Occipital lobe (tissue), 3 donors: ENCODE measurements at places on chromosomes 5 and 9. TPM values are rescaled to one million over a fixed set of nuclear protein-coding genes. Genes with fewer than 3 reads are reported as not detected.

DNA sequence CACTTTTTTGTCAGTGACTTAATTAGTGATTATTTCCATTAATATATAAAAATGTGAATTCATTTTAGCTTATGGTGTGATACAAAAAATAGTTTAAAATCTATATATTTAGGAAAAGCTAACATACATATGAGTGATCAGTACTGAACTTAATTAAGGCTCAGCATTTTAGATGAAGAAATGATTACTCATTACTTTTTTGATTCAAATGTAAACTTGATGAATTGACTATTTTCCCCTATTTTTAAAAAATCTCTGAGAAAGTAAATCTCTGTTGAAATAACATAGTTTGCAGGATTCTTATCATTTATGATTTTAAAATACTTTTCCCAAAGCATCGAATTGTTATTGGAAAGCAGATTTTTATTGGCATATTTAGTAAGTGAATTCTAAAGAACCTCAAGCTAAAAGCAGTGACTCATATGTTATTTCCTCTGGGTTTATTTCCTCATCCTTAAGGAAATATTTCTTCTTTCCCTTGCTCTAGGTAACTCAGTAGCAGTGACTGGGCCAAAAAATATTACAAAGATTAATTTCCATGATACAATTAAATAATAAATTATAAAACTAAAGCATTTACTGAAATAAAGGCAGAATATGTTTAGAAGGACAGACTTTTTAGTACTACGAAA, 290.6 kb downstream of the FER start:
- DNase-seq, result no peak

DNA sequence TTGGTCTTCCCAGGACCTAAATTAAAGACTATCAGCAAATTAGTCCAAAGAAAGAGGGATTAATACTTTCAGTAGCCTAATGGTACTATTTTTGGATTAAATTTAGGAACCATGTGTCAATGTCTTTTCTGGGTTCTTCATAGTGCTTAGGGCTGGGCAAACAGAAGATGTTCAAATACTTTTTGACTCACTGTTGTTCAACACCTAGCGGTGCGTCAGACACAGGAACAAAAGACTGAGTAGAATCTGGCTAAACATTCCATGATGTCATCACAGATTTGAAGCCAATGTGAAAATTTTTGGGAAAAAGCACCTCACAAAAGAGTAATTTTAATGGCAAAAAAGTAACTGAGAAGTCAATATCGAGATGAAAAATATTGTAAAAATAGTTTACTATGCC, 544.4 kb downstream of the EFNA5 start:
- no peak for DNase-seq

DNA sequence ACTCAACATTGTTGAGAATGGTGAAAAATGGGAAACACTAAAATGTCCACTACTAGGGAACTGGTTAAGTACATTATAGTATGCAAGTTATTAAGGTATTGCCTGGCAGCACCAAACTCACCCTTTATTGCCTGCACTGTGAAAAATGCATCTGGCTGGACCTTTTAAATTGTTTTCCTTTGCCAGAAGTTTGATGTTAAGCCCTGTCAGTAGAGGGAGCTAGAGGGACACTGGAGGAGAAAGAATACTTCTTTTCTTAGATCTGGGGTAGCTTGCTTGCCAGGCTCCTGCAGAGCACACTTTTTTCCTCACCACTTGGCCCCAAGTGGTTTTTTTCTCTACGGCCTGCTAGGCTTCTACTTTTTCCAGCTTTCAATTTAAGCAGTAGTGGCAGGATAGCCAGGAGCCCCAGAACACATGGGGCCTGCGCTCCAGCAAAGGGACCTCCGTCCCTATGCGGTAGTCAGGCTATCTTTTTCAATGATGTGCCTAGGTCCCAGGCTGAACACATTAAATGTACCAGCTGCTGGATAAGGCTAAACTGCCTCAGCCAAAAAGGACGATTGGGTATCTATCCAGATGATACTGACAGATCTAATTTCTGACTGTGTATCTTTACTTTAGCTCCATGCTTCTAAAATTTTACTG, 8.0 kb upstream of the HABP4 start:
- no peak for DNase-seq

DNA sequence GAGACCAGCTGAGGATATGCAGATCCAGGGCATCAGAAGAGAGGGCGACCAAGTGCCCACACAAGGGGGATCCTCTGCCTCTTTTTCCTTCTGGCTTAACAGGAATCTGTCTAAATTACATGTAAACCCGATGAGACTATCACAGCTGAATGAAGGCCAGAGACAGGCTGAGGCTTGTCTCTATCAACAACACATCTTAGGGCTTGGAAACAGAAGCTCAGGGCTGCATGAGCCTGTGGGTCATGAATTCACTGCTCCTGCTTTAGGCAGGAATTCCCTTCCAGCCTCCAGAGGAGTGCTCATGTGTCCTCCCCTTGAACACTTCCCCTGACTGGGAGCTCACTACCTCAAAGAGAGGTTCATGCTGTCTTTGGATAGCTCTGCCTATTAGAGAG, 106.1 kb upstream of the PHYKPL start:
- DNase-seq, result no peak

The CNTFR gene
- 14.0 TPM for total RNA-seq

DNA sequence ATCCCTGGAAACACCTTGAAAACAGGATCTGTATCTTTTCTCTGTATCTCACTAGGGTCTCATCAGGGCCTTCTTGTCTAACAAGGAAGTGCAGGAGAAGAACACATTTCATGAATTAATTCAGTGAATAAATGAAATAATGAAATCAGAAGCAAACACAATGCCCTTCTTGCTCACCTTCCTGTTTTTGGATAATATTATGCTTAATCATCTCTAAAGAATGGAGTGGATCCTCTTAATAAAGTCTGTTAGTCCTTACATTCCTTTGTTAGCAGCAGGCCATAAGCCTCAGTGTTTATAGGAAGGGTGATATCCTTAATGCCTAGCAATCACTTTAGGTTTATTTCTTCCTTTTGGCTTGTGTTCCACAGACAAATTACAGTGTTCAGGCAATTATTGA, 837.1 kb upstream of the SEMA6A start:
- no peak for DNase-seq

The F12 gene
- 3.9 TPM for total RNA-seq

- no peak for DNase-seq
These were observed 46.4 kb upstream of the PRRC2B start for GRCh38 chr9:131347376-131348020.

The ADGRD2 gene
- not detected for total RNA-seq

The DMRT2 gene
- 0.16 TPM for total RNA-seq

The PITX1 gene
- not detected for total RNA-seq

The RNF183 gene
- not detected for total RNA-seq

The OTULINL gene
- total RNA-seq, result 32.6 TPM

- DNase-seq, result no peak
These were observed 49.7 kb downstream of the BASP1 start for GRCh38 chr5:17267106-17267505.

GRCh38 chr5:73718762-73719161, 92.8 kb downstream of the ARHGEF28 start:
- no peak for DNase-seq

DNA sequence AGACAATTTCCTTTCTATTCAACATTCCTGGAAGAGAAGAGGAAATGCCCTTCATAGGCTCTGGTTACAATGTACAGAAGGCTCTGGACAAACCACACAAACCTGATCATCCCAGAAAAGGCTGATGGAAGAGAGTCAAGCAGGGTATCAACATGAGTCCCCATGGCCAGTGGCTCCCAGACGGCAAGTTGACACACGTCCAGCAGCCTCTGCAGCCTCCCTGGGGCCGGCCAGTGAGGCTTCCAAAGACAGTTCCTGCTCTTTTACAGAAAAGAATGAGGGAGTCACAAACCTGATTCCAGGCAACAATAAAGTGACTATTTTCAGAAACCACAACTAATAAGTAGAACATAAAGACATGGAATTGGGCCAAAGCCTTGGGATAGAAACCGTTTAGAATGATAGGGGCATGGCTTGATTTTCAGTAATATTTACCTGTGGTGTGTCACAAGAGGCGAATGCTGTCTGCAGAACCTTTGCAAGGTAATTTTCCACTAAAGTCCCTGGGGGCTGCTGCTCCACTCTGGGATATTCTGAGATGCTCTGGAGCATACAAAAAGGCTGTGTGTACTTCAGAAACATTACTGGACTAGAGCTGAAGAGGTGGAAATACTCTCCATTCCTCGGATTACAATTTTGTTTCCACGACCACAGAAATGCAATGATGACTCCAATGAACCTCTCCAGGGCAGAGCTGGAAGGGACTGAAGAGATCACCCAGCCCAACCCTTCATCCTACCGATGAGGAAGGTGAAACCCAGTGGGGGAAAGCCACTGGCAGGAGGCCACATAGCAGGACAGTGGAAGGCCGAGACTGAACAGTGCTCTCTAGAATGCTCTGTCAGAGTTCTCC, 10.4 kb downstream of the MED27 start:
- no peak for DNase-seq

The SPOUT1 gene
- 14.2 TPM for total RNA-seq

The SMIM33 gene
- total RNA-seq, result not detected

The CYFIP2 gene
- total RNA-seq, result 84.7 TPM

The GMCL2 gene
- total RNA-seq, result not detected

DNA sequence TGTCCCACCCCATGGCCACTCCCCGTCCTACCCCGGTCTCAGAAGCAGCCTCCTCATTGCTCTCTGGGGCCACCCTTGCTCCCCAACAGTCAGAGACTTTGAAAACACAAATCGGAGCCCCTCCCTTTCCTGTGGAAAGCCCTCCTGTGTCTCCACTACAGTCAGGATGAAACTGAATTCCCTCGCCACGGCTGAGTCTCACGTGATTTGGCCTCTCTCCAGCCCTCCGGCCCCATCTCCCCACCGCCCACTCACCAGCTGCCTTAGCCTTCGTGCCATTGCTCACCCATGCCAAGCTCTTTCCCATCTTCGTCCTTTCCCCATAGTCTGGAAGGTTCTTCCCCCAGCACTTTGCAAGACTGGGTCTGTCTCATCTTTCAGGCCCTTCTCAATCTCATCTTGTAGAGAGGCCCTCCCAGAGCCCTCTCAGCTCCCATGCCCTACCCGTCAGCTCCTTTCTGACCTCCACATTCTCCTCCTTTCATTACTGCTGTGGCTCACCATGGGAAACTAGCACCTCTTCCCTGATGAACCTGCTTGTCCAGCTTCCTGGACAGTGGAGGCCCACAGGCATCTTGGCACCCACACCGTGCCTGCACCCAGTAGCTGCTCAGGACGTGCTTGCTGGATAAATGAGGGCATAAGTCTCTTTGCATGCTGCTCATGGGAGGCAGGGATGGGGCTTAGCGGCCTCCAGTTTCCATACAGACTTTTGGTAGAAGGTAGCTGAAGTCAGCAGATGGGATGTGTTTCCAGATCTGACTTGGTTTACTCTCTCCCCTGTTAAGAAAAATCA, 126.4 kb upstream of the COL5A1 start:
- DNase-seq, result no peak

GRCh38 chr9:133534346-133535291, at the start of gene ADAMTSL2:
ADAMTSL2 (plus strand) TSS chr9:133534704; CDS start chr9:133536713, 2,009 bp downstream.
- peak; percentile 27 for DNase-seq

DNA sequence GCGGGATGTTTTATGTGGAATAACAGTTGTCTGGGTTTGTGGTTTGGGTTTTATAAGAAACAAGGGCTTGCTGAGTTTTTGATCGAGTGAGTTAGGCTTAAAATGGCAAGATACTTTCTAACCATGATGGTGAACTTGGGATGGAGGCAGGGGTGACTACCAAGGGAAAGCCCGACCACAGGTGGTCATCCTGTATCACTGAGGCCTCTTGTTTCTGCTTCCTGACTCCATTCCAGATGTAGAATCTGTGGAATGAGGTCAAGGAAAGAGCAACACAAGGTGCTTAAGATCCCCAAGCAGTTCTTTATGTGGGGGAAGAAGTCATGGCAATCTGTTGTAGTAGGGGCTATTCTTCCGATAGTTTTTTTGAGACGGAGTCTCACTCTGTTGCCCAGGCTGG, 122.3 kb downstream of the GOLPH3 start:
- no peak for DNase-seq

The CD14 gene
- 15.4 TPM for total RNA-seq

DNA sequence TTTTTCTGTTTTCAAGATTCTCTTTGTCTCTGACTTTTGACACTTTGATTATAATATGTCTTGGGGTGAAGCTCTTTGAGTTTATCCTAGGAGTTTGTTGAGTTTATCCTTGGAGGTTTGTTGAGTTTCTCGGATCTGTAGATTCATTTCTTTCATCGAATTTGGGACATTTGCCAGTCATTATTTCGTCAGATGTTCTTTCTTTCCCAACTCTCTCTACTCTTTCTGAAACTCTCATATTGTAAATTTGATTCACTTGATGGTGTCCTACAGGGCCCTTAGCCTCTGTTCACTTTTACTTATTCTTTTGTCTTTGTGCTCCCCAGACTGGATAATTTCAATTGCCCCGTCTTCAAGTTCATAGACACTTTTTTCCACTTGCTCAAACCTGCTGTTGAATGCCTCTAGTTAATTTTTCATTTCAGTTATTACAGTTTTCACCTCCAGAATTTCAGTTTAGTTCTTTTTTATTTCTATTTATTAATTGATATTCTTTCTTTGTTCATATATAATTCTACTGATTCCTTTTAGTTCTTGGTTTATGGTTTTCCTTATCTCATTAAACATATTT, 8.1 kb upstream of the TDRD7 start:
- DNase-seq, result no peak

DNA sequence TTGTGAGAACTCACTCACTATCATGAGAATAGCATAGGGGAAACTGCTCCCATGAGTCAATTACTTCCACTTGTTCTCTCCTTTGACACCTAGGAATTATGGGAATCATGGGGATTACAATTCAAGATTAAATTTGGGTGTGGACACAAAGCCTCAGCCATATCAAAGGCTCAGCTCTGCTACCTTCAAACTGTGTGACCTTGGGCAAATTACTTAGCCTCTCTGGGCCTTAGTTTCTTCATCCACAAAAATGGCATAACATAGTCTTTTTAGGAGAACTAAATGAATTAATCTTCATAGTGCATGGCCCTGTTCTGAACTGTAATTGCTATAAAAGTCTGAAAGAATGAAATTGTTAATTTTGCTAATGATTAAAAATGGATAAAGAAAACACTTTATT, 18.3 kb upstream of the CARTPT start:
- no peak for DNase-seq

GRCh38 chr5:53730943-53731342, 170.5 kb downstream of the NDUFS4 start:
- no peak for DNase-seq

- no peak for DNase-seq
These were observed 33.1 kb upstream of the SMARCA2 start for GRCh38 chr9:1982074-1982473.

DNA sequence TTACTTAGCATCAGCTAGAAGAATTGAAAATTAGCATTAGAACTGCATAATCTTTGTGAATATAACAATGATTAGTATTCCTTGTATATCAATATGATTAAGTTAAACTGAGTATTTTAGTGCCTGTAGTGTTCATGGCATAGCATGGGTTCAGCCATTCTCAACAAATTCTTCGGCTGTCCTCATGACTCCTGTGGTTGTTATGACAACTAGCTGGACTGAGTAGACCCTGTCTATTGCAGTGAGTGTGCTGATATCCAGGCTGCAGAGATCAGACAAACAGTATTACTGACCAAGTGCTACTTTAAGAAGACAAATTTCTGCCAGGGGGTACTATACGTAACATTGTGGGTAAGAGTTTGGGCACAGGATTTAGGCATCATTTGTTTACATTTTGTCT, 125.9 kb downstream of the NUDT12 start:
- no peak for DNase-seq
